SK-N-DZ (cell line): ENCODE measurements at places on chromosomes 5 and 9.

DNA sequence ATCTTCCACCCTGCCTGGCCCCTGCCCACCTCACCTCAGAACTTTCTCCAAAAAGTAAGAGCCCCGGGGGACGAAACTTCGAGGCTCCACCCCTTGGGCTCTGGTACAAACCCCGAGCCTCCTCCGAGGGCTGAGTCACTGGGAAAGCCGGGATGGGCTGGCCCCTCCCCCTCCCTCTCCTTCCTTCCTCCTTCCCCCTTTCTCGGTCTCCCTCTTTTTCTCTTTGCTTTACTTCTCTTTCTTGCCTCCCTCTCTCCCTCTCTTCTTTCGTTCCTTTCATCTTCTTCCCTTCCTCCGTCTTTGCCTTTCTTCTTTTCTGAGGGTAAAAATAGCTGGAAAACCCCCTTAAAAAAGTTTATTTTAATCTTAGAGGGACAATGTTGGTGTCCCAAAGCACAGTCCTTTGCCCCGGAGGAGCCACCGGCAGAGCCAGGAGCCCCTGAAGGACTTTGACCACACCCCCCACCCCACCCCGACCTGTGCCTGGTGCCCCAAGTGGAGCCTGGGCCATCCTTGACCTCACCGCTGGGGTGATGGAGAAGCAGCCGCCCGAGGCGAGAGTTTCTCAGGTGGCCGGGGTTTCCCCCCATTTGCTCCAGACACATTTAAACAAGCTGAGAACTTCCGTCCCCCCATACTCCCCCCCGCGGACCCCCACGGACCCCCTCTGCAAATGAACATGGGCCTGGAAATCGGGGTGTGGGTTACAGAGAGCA lies 5.7 kb upstream of the NOTCH1 start:
- DNase-seq = no peak

DNA sequence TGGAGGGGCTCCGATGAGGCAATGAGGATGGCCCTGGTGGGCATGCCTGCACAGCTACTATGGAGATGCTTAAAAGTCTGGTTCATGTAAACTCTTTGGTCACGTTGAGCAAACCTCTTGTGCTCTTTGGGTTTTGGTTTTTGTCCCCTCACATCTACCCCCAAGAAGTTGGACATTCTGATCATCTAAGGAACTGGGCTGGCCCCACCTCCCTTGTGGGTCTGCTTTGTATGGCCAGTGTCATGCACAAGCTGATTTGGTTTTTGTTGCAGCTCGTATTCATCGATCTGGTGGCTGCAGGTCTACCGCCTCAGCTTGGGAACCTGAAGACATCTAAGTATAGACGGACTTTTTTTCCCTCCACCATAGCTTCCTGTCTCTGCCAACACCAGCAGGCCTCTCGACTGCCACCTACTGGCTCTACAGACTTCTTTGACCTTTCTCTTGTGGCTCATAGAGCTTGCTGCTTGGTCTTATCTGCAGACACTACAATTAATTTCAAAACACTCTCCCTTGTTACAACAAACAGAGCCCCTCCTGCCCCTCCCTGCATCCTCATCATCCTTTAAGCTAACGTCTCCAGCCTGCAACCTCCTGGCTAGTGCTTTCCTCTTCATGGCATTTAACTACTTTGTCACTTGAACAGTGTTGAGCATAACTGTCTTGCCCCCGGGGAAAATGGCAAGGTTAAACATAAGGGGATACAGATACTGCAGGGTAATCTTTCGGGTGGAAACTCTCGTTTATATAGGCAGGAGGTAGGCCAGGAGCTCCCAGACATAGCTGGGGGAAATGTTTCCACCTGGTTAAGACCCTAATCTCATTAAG lies 34.5 kb downstream of the TSTD2 start:
- DNase-seq = peak; percentile 82

- peak; percentile 10 for DNase-seq
These were observed 947.0 kb downstream of the NR2F1-AS1 start for GRCh38 chr5:92633875-92634487.

DNA sequence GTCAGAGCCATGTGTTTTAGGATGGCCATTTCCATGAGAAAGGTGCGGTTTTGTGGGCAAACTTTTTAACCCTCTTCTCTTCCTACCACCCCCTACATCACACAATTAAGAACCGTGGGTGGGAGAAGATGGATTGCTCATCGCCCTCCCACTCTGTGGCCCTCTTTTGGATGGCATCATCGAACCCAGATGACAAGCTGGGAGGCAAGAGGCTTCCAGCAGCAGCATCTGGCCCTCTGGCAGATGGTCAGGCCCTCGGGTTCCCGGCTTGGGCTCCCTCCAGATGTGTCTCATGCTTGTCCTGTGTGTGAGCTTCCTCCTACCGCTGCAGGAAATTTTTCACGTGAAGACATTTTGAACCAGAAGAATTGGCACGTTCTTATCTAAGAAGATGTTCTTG lies 199.9 kb downstream of the EBF1 start:
- DNase-seq = no peak

- no peak for DNase-seq
These were observed 101.2 kb downstream of the TRIM36 start for GRCh38 chr5:115068239-115069086.

- DNase-seq = peak; percentile 25
These were observed 87.0 kb downstream of the ZNF618 start for GRCh38 chr9:113963017-113963620.

GRCh38 chr9:124221676-124222075 lies 36.1 kb upstream of the NEK6 start:
- no peak for DNase-seq

GRCh38 chr5:124901081-124901480 lies 154.6 kb upstream of the ZNF608 start:
- no peak for DNase-seq

- DNase-seq = no peak
These were observed 5.7 kb upstream of the EGFL7 start for GRCh38 chr9:136656795-136657611.

DNA sequence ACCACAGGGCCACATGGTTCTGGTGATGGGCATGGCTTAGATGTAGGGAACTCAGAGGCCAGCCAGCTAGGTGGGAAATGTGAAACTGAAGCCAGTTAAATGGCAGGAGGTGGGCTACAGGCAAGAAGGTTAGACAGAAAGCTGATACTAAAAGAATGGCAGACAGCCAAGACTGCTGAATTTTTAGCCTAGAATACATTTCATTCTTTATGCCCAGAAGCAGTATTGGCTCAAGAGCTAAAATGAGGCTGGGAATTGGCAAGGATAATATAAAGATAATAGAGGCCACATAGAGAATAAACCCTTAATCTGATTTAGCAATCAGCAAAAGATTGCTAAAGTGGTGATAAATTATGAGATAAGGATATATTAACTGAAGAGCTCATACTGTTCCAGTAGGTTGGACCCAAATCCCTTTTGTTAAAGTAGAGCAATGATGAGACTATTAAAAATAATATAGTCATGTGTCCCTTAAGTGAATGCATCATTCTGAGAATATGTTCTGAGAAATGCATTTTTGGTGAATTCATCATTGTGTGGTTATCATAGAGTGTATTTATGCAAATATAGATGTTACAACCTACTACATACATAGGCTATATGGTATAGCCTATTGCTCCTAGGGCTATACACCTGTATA lies 234.3 kb downstream of the CHSY3 start:
- peak; percentile 5 for DNase-seq

DNA sequence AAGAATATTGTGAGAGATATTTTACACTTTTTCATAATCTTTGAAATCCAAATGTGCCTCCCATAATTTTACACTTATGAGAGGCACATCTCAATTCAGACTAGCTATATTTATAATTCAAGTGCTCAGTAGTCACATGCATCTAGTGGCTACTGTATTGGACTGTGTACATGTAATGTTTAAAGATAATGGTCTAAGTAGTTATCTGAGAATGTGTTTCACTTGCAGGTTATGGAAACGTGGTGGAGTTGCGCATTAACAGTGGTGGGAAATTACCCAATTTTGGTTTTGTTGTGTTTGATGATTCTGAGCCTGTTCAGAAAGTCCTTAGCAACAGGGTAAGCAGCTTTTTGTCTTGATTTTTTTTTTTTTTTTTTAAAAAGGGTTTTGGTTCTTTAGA lies 28.8 kb downstream of the G3BP1 start:
- no peak for DNase-seq

GRCh38 chr5:112634796-112635195 lies 102.9 kb upstream of the APC start:
- no peak for DNase-seq

DNA sequence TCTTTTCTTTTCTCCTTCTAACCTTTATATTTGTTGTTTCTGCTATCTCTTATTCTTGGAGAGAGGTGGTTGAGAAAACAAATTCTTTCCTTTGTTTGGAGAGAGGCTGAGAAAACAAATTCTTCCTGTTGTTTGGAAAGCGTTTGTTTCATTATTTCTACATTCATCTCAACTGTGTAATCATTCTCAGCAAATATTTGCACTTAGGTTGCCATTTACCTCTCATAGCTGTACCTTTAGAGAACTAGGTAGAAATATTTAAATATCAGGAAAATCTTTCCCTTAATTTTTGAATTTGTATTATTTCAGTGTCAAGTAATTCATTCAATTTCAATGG lies 1824.4 kb upstream of the CDH9 start:
- no peak for DNase-seq

DNA sequence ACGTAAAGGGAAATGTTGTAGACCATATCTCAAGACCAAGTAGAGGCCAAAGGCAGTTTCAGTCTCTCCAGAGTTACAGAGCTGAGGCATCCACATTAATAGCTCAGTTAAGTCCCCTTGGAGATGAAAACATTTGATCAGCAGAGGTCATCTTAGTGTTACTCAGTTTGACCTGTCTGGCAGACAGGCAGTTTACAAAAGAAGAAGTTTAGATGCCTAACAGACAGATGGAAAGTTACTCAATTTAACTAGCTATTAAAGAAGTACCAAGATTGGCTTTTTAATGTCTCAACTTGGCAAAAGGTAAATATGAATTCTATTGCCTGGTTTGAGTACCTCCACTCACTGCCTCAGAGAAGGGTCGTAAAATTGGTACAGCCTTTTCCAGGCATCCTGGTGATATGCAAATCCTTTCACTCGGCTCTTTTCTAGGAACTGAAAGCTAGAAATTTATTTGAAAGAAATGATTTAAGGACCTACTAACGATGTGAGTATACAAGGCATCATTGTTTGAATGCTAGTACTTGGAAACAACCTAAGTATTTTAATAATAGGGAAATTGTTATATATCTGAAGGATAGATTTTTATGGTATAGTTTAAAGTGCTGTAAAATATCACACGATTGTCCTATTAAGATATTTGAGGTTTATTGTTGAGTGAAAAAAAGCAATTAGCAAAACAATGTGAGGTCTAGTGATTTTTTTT lies 14.8 kb downstream of the ACO1 start:
- DNase-seq = no peak

GRCh38 chr9:89880161-89880560 lies 275.3 kb downstream of the GADD45G start:
- no peak for DNase-seq

DNA sequence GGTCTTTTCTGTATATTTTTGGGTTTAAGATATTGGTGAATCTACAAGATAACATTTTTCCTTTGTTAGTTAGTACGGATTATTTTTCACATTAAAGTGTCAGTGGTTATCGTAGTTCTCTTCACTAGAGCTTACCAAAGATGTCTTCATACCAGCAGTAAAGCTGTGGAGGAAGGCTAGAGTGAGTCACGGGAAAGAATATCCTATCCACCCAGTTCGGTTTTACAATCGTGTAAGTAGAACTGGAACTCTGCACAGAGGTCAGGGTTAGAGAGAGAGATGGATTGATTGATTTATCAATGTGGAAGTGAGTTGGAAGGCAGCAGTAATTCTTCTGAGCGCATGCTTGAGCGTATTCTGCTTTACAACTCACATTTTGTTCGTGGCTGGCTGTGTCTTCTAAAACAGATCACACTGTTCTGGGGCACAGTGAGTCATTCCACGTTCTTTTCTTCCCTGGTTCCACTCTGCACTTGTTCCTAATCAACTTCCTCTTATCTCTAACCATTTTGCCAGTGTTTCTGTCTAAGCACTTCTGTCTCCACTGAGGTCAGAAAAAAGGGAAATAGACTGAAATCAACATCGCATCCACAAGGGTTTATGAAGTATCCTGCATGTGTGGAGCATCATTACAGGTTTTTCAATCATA lies 86.5 kb upstream of the ARRDC3 start:
- no peak for DNase-seq

GRCh38 chr9:98787766-98788335 lies 8.5 kb downstream of the ANKS6 start:
- no peak for DNase-seq

- no peak for DNase-seq
These were observed 48.2 kb downstream of the SLC1A3 start for GRCh38 chr5:36654564-36654963.

- DNase-seq = no peak
These were observed 78.4 kb upstream of the ITGA1 start for GRCh38 chr5:52709167-52709925.

DNA sequence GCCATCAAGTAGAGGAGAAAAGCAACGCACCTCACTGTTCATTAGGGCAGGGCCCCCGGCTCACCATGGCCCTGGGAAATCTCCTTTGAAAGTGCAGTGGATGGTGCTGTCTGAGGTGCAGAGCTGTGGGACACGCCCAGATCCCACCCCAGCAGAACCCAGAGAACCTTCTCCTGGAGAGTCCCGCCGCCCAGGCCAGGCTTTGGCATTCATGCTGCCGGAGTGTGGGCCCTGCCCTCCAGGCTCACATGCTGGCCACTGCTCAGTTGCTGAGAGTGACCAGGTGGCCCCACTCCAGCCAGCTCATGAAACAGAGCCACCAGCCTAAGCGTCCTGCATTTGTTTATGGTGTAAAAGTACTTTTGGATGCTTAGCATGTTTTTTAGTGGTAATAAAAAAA lies 23.8 kb upstream of the LRRC14B start:
- no peak for DNase-seq

GRCh38 chr9:83491995-83492394 lies 46.2 kb downstream of the FRMD3 start:
- no peak for DNase-seq

- DNase-seq = no peak
These were observed 4.0 kb downstream of the CTNNA1 start for GRCh38 chr5:138757061-138757776.

DNA sequence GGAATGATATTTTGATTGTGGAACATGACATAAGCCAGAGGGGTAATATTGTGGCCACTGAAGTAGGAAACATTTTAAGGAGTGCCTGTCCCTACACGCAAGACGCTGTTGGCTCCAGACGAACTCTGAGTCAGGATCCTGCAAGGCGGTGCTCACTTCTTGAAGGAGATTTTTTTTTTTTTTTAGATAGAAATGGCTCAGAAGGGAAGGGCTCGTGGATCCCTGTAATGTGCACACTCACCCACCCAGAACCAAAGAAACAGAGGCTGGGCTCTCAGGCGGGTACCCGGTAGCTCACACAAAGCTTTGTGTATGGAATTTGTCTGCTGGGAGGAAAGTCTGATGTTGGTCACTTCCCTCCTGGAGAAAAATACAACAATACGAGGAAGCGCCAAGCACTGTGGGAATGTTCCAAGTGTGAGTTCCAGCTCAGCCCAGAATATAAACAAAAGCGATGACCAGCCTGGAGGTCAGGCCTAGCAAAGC lies 25.7 kb downstream of the RAPGEF1 start:
- DNase-seq = no peak

- DNase-seq = no peak
These were observed 562.7 kb upstream of the DMAC1 start for GRCh38 chr9:8362250-8362649.
